Fibroblast of skin of back (primary cell): ENCODE measurements at places on chromosomes 11 and 22.

GRCh38 chr22:23236440-23237184, 56.3 kb downstream of the BCR start:
- DNase-seq: no peak

DNA sequence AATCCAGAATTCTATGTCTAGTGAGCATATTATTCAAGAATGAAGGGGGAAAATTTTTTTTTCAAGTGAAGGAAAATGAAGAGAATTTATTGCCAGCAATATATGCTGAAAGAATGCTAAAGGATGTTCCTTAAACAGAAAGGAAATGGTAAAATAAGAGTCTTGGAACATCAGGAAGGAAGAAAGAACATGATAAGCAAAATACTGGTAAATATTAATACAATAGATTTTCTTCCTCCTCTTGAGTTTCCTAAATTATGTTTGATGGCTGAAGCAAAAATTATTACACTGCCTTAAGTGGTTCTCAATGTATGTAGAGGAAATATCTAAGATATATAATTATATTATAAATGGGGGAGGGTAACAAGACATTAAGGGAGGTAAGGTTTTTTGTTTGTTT, 9.6 kb upstream of the CLDN5 start:
- no peak for DNase-seq

- no peak for DNase-seq
Measured at GRCh38 chr11:70796648-70797227, 398.4 kb downstream of the CTTN start.

GRCh38 chr22:30591191-30591587, 521 bp downstream of the PES1 start:
- DNase-seq: peak; percentile 24

DNA sequence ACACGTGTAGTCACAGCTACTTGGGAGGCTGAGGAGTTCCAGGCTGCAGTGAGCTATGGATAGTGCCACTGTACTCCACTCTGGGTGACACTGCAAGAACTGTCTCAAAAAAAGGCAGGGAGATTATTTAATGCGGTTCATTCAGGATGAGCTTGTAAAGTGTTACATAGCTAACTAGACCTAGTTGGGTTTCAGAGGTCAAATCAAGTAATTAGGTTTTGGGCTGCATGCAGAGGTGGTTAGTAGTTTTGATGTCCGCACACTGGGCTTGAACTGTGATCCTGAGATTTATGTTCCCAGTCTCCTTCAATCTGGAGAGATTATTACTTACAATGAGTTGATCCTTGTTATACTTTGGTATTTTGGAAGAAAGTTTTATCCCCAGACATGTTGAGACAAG, 2.1 kb upstream of the RBM4 start:
- DNase-seq: no peak

DNA sequence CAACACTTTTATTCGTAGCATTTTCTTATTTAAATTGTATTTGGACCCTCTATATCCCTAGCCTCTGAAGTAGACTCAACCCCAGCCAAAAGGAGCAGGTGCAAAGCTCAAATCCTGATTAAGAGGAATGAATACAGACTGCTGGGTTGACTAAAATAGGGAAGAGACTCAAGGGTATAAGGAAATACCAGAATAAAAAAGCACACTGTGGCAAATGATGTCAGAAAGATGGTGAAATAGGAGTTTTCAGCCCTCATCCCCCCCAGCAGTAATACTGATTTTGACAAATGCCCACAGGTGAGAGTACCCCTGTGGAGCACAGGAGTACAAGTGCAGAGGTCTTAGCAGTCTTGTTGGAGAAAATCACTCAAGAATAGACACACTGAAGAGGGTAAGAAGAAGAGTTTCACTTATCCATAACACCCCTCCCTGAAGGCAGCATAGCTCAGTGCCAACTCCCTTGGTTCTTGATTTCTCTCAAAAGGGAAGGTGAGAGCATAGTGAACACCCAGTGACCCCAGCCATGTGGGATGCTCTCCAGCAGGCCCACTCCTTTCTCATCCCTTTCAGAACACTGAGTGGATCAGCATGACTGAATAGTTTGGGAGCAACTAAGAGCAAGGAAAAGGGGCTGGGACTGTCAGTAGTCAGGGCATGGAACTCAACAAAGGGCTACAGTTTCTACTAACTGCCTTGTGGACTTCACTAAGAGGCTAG, 71.7 kb downstream of the TBC1D22A start:
- no peak for DNase-seq

- peak; percentile 61 for DNase-seq
Measured at GRCh38 chr11:110716361-110716760, 4.1 kb upstream of the ARHGAP20 start.

GRCh38 chr11:2998073-2998850, 6.1 kb upstream of the NAP1L4 start:
- DNase-seq: no peak

GRCh38 chr11:127233998-127234397, 233.4 kb upstream of the KIRREL3 start:
- DNase-seq: no peak

- DNase-seq: no peak
Measured at GRCh38 chr22:27719036-27719347, 82.6 kb downstream of the MN1 start.

DNA sequence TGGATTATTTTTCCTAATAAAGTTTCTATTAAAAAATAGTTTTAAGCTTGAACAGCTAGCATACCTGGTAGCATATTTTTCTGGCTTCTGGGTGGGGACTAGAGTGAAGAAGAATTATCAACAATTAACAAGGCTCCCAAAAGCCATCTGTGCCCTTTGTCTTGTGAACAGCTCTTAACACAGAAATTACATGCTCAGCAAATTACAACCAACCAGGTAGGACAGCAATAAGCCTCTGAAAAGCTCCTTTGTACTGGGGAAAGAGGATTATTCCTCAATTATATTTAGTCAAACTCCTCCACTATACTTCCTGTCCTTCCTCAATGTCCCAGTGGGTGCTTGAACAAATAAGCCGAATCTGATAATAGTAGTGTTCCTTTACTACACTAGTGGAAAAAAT, 162.8 kb downstream of the RAB38 start:
- DNase-seq: no peak
